ENCODE measurements at places on chromosomes 7 and 10.

- no peak for DNase-seq
Observed at GRCh38 chr10:100114976-100115770, 33.5 kb upstream of the CPN1 start.

DNA sequence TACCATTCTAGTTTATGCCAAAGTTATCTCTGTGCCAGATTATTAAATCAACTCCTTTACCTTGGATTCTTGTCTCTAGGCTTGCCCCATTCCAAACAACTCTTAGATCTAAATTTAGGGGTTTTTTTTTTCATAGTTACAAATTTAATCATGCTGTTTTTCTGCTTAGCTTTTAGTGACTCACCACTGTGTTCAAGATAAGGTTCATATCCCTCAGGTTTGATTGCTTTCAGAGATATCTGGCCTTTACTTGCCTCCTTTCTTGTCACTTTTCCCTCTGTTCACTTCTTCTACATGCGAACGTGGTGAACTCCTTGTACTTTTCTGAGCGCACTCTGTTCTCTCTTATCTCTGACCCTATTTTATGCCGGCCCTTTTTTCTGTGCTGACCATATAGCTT lies 78.2 kb downstream of the VPS50 start:
- DNase-seq, result no peak

DNA sequence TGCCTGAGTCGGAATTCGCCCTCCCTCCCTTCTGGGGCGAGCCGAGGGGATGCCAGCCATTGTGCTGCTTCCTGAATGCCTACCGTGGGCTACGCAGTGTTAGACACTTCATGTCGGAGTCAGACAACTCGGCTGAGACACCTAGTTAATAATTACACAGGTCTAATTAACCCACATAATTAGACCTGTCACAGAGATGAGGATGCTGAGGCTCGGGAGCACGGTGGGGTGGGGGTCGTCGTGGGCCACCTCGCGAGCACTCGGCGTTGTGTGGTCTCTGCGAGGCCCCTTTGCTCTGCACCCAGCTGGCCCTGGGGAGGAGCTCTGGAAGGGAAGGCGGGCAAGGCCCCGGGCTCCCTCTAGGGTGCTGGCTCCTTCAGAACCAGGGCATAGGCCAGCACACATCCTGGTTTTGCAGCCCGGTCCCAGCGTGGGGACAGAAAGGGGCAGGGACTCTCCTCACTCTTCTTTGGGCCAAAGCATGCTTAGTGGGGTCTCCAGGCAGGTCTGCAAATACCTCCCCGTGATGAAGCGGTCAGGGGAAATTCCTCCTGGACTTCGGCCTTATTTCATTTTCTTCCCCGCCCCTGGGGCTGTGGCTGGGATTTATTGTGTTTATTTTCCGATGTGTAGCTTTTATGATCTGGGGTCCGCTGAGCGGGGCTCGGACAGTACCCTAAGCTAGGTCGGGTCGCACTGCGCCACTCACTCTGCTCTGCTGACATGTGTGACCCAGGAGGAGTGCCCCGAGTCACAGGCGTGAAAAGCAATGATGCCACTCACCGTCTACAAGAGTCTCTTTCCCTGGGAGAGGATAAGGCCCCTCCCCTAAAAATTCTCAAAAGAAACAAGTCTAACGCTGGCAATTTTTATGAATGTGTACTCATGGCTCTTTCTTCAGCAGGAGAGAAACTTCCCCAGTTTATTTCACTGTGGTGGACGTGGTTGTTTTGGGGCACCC lies 4.9 kb upstream of the FOXL3 start:
- no peak for DNase-seq

- DNase-seq, result no peak
Observed at GRCh38 chr10:34886906-34887642, 72.0 kb upstream of the PARD3 start.

- DNase-seq, result no peak
Observed at GRCh38 chr7:46071076-46071475, 150.0 kb upstream of the IGFBP3 start.

DNA sequence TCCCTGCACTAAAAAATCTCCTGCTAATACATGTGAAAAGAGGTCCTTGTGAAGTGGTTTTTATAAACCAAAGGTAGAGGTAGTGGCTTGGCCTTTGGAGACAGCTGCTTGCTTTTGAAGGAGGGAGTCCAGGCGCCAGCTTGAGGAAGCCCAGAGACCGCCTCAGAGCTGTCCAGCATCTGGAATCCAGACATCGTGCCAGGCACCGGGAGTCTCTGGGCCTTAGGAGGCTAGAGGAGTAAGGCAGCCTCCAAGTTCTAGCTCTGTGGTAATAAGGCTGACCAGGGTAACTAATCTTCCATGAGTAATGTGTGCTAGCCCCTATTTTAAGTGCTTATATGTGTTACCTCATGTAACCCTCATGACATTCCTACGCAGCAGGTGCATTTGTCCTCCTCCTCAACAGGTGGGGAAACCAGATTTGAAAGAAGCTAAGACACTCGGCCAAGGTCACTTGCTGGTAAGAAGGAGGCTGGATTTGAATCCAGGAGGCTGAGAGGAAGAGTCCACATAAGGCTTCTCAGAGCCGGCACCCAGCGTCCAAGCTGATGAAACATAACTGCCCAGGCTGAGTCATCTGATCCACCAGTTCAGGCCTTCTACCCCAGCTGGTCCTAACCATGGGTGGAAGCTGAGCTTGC lies 26.1 kb downstream of the PRLHR start:
- DNase-seq, result no peak

DNA sequence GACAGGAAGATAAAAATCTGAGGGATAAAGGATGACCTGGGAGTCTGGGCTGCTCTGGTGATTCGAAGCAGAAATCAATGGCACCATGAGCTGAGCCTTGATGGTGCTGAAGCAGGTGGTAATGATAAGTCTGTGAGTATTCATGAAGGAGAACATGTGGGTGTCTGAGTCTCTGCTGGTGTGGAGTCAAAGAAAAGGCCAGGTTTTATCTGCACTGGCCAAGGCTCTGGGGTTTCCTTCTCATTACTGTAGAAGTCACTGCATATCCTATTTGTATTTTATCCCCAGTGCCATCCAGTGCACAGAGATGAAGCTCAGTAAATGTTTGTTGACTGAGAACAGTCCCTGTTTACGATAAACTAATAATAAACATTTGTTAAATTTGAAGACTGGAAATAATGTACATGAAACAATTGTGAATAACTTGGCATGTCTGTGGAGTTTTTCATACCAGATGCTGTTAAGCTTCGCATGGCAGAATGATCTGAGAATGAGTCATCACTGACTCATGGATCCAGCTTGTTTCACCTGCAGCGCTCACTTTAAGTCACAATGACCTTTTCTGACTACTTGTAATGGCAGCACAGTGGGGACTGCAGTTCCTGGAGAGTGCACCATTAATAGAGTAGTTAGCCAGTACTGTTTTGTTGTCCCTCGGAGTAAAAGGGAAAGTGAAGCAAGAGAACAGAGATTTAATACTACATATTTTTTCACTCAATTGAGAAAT lies 538.5 kb downstream of the HTR7 start:
- DNase-seq, result no peak

- DNase-seq, result no peak
Observed at GRCh38 chr7:93923296-93923695, 1.8 kb downstream of the GNG11 start.

DNA sequence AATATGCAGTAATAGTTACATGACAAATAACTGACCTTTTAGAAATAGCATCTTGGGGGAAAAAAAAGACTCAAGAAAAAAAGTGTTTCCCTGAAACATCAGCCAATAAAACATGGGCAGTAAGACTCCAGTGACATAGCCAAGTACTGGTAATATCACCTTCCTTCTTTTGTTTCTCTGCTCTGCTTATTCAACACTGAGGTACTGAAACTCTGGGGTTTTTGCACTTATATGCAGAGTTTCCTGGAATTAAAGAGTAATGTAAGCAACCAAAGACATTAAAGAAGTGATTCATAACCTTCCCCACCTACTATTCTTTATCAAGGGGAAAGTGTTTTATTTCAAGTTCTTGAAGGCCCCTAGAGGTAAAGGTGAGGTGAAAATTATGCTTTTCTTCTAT lies 414.5 kb downstream of the GRM8 start:
- no peak for DNase-seq

- peak; percentile 30 for DNase-seq
Observed at GRCh38 chr7:6026011-6026819, 5.0 kb upstream of the ANKRD61 start.

GRCh38 chr10:124116771-124117510 lies 23.5 kb upstream of the CHST15 start:
- DNase-seq, result no peak

DNA sequence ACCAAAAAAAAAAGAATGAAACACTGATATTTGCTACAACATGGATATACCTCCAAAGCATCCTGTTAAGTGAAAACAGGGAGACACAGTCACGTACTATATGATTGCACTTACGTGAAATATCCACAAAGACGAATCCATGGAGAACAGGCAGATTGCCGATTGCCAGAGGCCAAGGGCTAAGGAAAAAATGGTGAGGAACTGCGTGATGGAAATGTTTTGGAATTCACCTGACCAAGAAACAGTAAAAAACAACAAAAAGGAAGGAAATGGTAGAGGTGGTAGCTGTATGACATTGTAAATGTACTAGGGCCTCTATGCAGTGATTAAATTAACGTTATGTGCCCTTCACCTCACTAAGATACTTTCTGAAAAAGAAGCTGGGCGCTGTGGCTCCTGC lies 44.1 kb upstream of the GTF2IRD1 start:
- DNase-seq, result no peak
